ENCODE measurements at places on chromosomes 2 and 18.
A peak's percentile ranks its signal among the peaks of the same experiment; 100 is the strongest.

- DNase-seq: no peak
Measured at GRCh38 chr2:215299337-215299859, 12.5 kb upstream of the ATIC start.

DNA sequence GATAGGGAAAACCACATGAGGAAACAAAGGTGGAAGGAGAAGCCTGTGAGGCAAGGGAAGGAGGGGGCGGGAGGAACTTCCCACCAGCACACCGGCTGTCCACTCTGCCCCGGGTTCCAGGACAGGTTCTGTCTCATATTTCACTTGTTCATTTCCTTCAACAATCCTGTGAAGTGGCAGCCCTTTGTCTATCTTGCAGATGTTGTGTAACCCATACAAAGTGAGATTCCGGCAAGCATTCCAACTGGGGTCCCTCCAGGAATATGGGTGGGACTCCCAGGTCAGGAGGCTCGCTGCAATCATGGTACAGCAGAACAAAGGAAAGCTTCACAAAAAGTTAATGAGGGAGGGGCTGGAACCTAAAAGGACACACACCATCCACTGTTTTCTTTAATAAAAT lies 271.3 kb upstream of the PXDN start:
- DNase-seq: no peak

GRCh38 chr18:13500869-13501542 lies 225.4 kb downstream of the FAM210A start:
- DNase-seq: peak; percentile 27

- no peak for DNase-seq
Measured at GRCh38 chr18:68662754-68663153, 52.2 kb downstream of the TMX3 start.

GRCh38 chr18:55605733-55606338 lies 17.8 kb upstream of the TCF4 start:
- no peak for DNase-seq

DNA sequence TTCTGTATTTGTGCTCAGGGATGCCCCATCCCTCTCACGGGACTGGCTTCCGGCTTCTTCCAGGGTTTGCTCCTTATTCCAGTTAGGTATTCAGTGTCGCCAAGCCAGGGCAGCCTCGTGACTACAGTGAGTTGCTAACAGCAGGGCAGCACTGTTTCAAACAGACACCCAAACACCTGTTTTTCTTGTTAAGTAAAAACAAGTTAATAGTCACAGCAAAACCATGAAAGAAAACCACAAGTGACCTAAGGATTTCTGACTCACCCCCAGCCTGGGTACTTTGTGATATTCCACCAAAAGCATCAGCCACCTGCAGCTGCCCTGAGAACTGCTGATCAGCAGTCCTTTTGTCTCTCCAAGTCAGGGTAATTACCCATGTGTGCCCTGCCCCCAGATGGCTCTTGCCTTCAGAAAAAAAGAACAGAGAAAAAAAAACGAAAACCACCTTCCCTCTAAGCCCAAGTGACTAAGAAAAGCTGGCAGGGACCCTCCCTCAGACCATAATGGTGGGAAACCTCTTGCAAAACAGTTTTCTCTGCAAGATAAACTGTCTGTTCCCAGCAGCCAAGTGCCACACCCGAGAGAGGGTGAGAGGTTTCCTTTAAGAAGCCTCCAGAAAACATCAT lies 178.2 kb downstream of the ANAPC1 start:
- DNase-seq: no peak

- DNase-seq: no peak
Measured at GRCh38 chr2:191376981-191377629, 131.9 kb downstream of the MYO1B start.

GRCh38 chr2:235027558-235028214 lies 75.9 kb downstream of the SH3BP4 start:
- DNase-seq: peak; percentile 45

DNA sequence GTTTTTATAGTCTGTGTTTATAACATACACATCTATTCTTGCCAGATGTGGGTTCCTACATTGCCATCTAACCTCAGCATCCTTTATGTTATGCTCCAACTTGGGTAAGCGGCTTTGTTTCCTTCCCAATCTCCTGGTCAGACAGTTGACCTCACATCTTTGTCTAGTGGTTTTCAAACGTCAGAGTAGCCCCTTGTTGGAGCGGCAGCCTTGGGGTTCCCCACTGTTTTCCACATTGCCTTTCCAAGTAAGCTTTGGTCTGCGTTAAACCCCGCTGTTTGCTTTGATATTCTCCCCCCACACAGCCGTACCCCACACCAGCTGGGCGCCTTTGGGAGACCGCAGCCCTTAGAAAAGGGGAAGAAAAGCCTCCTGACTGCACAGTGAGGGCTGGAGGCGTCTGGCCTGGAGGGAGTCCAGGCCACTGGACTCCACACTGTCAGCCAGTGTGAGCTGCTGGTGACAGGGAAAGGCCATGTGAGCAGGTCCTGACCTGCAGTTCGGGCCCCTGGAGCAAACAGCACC lies 83.3 kb downstream of the MALT1 start:
- DNase-seq: no peak
